ENCODE measurements at places on chromosomes 16 and 17. TPM values are rescaled to one million over a fixed set of nuclear protein-coding genes. Genes with fewer than 3 reads are reported as not detected.

GRCh38 chr16:19382887-19383816 is 34.5 kb upstream of the TMC5 start:
- no peak for DNase-seq

DNA sequence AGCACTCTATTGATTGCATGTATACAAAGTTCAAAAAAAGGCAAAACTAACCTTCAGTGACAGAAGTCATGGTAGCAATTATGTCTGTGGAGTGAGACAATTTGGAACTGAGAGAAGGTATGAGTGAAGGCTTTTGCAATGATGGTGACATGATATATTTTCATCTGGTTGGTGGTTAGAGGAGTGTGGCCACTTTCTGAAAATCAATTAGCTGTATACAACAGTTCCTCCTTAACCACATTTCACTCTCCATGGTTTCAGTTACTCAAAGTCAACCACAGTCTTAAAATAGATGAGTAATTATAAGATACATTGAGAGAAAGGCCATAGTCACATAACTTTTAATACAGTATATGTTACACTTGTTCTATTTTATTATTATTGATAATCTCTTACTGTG is 26.2 kb downstream of the ADAMTS18 start:
- DNase-seq, result no peak

Gene CAPNS2
- total RNA-seq, result not detected

Gene ZNF423
- not detected for total RNA-seq

Gene HOXB13
- 0.77 TPM for total RNA-seq
